ENCODE measurements at places on chromosomes 1 and 21. TPM values are rescaled to one million over a fixed set of nuclear protein-coding genes. Genes with fewer than 3 reads are reported as not detected.

CFHR2 gene
- total RNA-seq: not detected

SRSF10 gene
- total RNA-seq: 226 TPM

SLC9C2 gene
- not detected for total RNA-seq

SUSD4 gene
- not detected for total RNA-seq

KRTAP23-1 gene
- not detected for total RNA-seq

All from activated CD8-positive, alpha-beta memory T cell treated with anti-CD3 and anti-CD28 coated beads, Interleukin-2, amount 10 ng/mL, durations not matched to agents 7 days and 5 days (primary cell).